ENCODE measurements at places on chromosomes 12 and 14.

DNA sequence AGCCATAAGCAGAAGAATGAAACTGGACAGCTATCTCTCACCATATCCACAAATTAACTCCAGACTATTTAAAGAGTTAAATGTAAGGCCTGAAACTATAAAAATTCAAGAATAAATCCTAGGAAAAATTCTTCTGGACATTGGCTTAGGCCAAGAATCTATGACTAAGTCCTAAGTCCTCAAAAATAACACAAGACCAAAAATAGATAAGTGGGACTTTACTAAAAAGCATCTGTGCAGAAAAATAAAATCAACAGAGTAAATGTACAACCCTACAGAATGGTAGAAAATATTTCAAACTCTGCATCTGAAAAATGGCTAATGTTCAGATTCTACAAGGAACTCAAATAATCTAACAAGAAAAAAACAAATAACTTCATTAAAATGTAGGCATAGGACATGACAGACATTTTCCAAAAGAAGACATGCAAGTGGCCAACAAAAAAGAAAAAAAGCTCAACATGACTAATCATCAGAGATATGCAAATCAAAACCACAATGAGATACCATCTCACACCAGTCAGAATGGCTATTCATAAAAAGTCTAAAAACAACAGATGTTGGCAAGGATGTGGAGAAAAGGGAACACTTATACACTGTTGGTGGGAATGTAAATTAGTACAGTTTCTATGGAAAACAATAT lies 61.0 kb upstream of the PPFIA2 start:
- DNase-seq = no peak
- H3K4me1 ChIP-seq = no peaks in the 10 kb centered on the region
- no peak overlapping the region for H3K4me3 ChIP-seq

GRCh38 chr14:28766469-28766955 lies at the start of gene FOXG1:
TSS of gene FOXG1 (plus strand) at chr14:28766787. CDS start at chr14:28767280, 493 bp downstream.
- H3K27me3 ChIP-seq = no peaks in the 10 kb centered on the region
- H3K27ac ChIP-seq = no peak within 1 kb of the TSS
- no peaks in the 10 kb centered on the region for H3K36me3 ChIP-seq
- H3K4me1 ChIP-seq = no peaks in the 10 kb centered on the region

GRCh38 chr14:66078006-66078405 lies 408.2 kb upstream of the CCDC196 start:
- peaks cover 2% of the 10 kb centered on the region for H3K27me3 ChIP-seq
- H3K4me1 ChIP-seq = no peaks in the 10 kb centered on the region
- no peaks in the 10 kb centered on the region for H3K36me3 ChIP-seq

GRCh38 chr12:67475725-67476124 lies 172.8 kb upstream of the DYRK2 start:
- no peak overlapping the region for H3K4me3 ChIP-seq
- no peaks in the 10 kb centered on the region for H3K4me1 ChIP-seq
- DNase-seq = no peak

GRCh38 chr12:132262256-132263060 lies 66.9 kb downstream of the GALNT9 start:
- no peak for DNase-seq
- H3K4me3 ChIP-seq = no peak overlapping the region
- no peaks in the 10 kb centered on the region for H3K27me3 ChIP-seq
- H3K4me1 ChIP-seq = no peaks in the 10 kb centered on the region

GRCh38 chr12:10553148-10553547 lies 47.5 kb downstream of the EIF2S3B start:
- H3K4me3 ChIP-seq = no peak overlapping the region
- no peak for DNase-seq
- H3K36me3 ChIP-seq = no peaks in the 10 kb centered on the region
- H3K27me3 ChIP-seq = no peaks in the 10 kb centered on the region
- no peaks in the 10 kb centered on the region for H3K4me1 ChIP-seq
- H3K27ac ChIP-seq = no peak overlapping the region

GRCh38 chr14:97395068-97395467 lies 597.9 kb downstream of the VRK1 start:
- no peaks in the 10 kb centered on the region for H3K27me3 ChIP-seq
- no peaks in the 10 kb centered on the region for H3K36me3 ChIP-seq
- H3K4me1 ChIP-seq = no peaks in the 10 kb centered on the region
- DNase-seq = no peak
- H3K27ac ChIP-seq = no peak overlapping the region

- H3K27ac ChIP-seq = no peak overlapping the region
- H3K4me1 ChIP-seq = no peaks in the 10 kb centered on the region
- no peak for DNase-seq
- no peaks in the 10 kb centered on the region for H3K36me3 ChIP-seq
- no peak overlapping the region for H3K4me3 ChIP-seq
Observed at GRCh38 chr12:1435044-1435443, 159.3 kb downstream of the FBXL14 start.

DNA sequence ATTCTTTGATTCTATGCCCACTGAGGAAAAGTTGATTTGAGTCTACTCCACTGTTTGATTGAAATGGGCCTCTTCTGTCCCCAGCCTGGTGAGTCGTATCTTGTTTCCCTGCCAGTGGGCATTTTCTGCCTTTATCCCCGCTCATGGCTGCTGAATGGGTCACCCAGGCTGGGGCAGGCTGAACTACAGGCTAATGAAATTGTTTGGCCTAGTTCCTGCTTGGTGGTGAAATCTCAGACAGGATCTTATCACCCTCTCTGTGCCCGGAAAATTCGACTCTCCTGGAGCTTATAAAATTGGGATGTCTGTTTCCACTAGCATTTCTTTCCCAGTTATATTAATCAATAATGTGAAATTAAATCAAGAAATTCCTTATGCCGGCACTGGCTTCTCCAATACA lies 65.0 kb downstream of the CHST11 start:
- no peak overlapping the region for H3K27ac ChIP-seq
- H3K27me3 ChIP-seq = no peaks in the 10 kb centered on the region
- H3K4me3 ChIP-seq = no peak overlapping the region
- no peak for DNase-seq

- no peaks in the 10 kb centered on the region for H3K27me3 ChIP-seq
- H3K4me1 ChIP-seq = peaks cover 45% of the 10 kb centered on the region
- H3K27ac ChIP-seq = 0 out of 2 replicates have a peak overlapping the region, but pooled peaks have one; percentile 8
- no peaks in the 10 kb centered on the region for H3K36me3 ChIP-seq
- no peak for DNase-seq
Observed at GRCh38 chr12:116245189-116245588, 32.3 kb downstream of the MED13L start.
